ENCODE measurements at places on chromosomes 1 and 21. TPM values are rescaled to one million over a fixed set of nuclear protein-coding genes. Genes with fewer than 3 reads are reported as not detected.

DNA sequence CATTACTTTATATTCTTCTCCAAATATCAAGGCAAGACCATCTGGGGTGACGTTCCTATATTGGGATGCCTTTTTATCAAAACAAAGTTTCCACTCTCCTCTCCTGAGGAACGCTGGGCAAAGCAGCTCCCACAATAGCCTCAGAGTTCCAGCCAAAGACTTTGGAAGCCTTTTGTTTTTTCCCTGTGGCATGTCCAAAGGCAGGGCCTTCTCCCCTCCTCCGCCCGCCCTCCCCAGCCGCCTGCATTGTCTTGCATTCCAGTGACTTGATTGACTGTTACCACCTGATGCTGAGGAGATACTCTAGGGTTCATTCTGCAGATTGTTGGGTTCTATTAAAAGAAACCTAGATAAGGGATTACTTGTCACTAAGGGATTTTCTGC, 43.5 kb downstream of the PROX1 start:
- DNase-seq, result no peak

LCE3D gene
- not detected for total RNA-seq

- no peak for DNase-seq
These were observed 188.8 kb downstream of the MATN1 start for GRCh38 chr1:30534551-30534940.

DNA sequence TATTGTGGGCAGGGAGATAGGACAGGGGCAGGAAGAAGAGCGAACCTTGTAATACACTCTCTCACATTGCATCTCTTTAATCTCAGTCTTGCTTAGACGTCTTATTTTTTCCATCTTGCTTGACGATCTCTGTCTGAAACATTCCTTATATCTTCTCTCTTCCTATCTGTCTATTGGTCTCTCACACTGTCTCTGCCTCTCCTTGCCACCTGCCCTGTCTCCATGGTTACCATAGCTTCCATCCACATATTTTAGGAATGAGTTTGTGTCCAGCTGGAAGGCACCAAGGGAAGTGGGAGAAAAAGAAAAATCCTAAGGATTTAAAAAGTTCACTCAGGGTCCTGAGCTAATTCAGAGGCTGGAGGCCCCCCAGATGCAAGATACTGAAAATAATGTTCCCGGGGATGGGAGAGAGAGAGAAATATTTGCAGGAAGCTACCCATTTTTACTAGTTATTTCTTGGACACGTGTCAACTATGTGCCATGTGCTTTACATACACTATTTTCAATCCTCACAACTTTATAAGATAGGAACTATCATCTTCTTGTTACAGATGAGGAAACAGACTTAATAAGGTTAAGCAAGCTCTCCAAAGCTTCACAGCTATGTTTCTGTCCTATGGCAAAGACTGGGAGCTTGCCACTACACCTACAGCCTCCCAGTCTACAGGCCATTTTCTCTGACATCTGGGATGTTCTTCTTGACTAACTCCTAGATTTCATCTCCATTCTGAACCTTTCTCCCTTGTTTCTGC, 933 bp downstream of the ANKRD34A start:
- DNase-seq, result no peak

- DNase-seq, result no peak
These were observed 10.6 kb upstream of the CAPZB start for GRCh38 chr1:19495799-19496526.

GRCh38 chr21:33572350-33572749, 16.1 kb downstream of the DONSON start:
- no peak for DNase-seq

- DNase-seq, result no peak
These were observed 10.7 kb downstream of the SH2D2A start for GRCh38 chr1:156805766-156806511.

HAO2 gene
- not detected for total RNA-seq

GRCh38 chr21:33406493-33406892, 3.3 kb downstream of the IFNGR2 start:
- DNase-seq, result peak; percentile 55

LENEP gene
- total RNA-seq, result 0.80 TPM

- DNase-seq, result peak; percentile 20
These were observed 99.4 kb upstream of the JUN start for GRCh38 chr1:58883037-58883887.

NTMT2 gene
- not detected for total RNA-seq

- DNase-seq, result no peak
These were observed 88.1 kb downstream of the CCDC30 start for GRCh38 chr1:42551180-42551579.
